IMR-90 (cell line): ENCODE measurements at places on chromosomes 7 and 10.

GRCh38 chr7:90173127-90173844 lies 19.0 kb downstream of the STEAP1 start:
- peak; percentile 50 for DNase-seq

DNA sequence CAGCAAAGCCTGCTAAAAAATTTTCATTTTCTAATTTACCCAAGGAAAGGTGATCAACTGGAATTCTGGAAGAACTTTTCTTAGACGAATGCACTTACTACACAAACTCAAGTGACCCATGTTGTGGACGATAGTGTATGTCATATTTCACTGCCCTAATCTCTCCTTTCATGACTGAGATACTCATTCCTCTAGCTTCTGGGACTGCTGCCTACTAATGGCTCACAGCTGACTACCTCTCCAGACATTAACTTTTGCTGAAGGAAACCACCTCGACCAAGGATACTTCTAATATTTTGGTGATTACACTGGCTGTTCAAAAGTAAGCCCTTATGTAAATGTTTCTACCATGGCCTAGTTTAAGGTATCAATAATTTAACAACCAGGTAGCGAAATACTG lies 959.9 kb upstream of the GHITM start:
- DNase-seq, result no peak

DNA sequence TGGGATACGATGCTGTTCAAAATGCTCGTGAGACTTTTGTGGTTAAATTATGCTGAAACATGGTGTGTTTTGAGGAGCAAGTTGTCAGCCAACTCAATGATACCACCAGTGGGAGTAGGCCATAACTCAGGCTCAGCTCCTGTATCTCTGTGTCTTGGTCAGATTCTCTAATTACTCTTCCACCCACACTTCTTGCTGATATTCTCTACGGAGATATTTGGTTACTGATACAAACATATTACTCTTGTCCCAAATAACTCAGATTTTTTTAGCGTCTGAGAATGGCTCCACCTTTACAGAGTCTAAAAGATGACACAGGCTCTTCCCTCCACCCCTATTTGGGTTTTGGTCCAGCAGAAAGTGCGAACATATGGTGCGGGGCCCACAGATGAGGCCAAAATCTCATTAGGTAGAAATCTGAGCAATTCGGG lies 168.9 kb downstream of the PKD1L1 start:
- no peak for DNase-seq

GRCh38 chr7:29192323-29192722 lies 2.3 kb upstream of the CHN2 start:
- no peak for DNase-seq

DNA sequence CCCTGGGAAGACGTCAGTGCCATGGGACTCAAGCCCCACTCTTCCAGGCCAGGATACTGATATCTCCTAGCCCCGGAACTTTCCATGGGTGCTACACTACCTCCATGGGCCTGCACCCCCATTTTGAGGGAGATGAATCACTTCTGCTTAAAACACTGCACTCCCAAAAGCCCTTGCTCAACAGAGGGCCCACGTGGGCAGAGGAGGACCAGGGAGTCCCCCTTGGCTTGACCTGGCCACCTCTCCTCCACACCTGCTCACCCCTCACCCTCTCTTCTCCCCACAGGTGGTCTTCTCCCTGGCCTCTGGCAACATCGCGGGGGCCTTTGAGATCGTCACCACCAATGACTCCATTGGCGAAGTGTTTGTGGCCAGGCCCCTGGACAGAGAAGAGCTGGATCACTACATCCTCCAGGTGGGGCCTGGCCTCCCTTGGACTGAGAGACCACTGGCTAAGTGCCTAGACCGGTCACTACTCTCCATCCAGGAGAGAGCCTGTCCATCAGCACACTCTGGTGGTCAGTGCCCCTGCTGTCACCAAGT lies 19.9 kb upstream of the C10orf105 start:
- no peak for DNase-seq
